Fibroblast of skin of left biceps (primary cell): ENCODE measurements at places on chromosomes 16 and 17.

- DNase-seq: no peak
Measured at GRCh38 chr16:49695782-49696413, 160.0 kb downstream of the ZNF423 start.

- no peak for DNase-seq
Measured at GRCh38 chr16:67423611-67424260, 7.2 kb upstream of the HSD11B2 start.

DNA sequence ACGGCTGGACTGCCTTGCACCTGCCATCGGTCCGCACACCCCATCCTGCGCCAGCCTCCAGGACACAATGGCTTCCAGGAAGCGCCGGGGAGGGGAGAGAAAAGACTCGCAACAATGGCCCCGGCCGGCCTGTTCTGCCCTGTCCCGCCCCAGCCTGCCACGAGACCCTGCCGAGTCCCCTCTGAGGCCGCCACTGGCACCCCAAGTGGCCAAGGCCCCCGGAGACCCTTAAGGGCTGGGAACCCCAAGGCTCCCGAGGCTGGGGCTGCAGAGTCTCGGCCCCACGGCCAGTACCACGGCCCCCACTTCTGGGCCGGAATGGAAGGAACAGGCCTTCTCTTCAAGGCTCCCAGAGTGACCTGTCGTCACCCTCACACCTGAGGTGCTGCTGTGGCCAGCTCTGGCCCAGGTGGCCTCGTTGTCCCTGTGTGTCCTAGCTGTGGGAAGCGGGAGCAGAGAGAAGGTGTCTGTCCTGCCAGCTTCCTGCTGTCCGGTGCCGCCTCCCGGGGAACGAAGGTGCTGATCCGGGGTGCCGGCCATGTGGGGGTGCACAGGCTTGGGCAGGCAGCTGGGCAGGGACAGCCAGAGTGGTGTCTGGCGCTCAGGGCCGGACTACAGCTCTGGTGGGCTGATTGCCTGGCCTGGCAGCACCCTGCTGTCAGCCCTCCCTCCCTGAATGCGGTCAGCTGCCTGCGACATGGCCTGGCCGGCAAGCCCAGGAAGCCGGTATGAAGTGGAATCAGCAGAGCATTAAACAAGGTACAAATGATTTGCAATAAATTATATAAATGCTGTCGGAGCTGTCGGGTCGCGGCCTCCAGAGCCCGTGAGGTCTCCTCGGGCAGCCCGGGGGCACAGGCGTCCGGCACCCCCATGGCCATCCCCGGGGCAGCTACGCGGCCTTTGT is 8.2 kb upstream of the CACNA1H start:
- DNase-seq: no peak

- DNase-seq: no peak
Measured at GRCh38 chr17:72394531-72394930, 273.7 kb downstream of the SOX9 start.

DNA sequence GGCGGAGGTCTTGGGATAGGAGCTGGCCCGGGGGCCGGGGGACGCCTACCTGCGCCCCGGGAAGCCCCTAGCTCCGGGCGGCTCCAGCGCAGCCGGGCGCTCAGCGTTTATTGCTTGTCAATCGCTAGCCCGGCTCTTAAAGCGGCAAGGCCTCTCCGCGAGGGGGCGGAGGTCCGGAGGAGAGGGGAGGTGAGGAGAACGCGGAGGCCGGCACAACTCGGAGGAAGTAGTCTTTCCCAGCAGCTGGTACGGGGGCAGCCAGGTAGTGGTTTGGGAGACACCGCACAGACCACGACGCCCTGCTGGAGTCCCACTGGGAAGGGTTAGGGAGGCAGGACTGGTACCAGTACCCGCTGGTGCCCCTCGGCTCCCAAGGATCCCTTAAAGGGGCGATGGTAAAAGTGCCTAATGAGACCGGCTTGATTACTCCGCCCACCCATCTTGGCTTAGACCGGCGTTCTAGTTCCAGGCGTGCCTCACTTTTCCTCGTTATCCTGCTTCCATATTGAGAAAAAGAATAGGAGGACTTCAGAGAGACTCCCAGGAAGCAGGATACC is at the start of gene MPP2:
MPP2 (minus strand) TSS at position 112 of the 557 bp plus-strand sequence. CDS start 3,076 bp downstream, outside the sequence.
- DNase-seq: peak; percentile 19

- DNase-seq: no peak
Measured at GRCh38 chr16:77723108-77723514, 797 bp downstream of the NUDT7 start.

DNA sequence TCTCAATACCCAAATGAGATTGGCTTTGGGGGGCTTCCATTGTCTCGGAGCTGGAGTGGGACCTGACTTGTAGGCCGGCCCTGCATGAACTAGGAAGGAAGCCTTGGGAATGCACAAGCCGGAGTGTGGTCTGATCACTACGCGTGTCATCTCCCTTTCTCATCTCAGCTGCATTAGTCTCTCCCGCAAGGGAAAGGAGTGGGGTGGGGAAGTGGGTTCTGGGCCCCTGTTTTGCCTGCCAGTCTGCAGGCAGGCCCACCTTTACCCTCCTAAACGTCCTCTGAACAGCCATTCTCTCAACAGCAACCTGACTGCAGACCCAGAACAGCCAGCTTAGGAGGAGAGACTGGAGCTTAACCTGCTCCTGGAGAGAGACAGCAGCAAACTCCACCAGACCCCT is 11.4 kb upstream of the DNAI2 start:
- DNase-seq: no peak

DNA sequence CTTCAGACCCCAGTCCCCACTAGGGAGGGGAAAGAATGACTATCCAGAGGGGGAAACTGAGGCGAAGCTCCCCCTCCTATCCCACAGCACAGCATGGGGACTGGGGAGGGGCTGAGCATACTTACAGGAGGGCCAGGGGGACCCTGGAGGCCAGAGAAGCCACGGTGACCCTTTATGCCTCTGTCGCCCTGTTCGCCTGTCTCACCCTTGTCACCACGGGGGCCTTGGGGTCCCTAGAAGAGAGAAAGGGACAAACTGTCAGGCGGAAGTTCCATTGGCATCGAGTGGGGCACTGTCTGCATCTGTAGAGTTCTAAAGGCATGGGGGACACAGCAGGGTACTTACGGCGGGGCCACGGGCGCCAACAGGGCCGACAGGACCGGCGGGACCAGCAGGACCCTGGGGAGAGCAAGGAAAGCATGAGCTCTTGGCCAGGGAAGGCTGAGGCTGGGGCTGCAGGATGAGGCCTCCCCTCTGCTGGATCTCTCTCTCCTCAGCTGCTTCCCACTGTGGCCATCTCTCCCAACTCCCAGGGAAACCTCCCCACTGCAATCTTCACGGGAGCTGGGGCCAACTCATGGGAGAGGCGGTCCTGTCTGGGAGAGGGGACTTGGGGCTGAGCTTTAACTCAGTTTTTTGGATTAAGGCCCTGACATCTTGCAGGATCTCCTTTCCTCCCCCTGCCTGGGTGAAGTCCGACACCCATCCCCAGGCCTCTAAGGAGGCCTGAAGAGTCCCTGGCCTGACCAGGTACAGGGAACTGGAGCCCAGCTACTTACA is 13.5 kb downstream of the COL1A1 start:
- DNase-seq: no peak

DNA sequence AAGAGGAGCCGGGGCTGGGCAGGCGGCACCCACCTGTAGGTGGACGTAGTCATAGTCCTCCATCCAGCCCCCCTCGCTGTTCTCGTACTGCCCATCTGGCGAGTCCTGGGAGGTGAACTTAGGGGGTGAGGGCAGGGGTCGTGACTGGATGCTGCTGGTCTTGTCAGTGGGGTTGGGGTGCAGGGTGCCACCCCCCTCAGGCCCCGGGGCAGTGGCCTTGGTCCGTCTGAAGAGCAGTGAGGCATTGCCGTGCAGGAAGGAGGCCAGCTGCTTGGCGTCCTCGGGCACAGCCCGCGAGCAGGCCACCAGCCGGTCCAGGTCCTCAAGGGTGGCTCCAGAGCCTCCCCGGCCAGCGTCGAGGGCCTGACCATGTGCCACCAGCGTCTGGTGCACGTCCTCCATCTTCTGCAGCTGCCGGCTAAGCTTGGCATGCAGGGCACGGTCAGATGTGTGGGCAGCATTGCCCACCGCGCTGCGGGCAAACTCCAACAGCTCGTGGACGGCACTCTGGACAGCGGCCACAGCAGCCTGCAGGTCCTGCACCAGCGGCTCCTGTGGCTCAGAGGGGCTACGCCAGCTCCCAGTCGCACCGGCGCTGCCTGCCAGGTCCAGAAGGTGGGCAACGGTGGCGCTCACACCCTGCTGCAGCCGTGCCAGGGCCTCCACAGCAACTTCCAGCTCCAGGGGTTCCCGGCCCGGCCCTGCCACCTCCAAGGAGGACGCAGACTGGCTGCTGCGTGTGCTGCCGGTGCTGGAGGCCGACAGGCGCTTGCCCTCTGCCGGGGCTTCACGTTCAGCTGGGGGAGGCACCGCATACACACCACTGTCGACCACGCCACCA is 16.3 kb downstream of the CTRB1 start:
- no peak for DNase-seq

DNA sequence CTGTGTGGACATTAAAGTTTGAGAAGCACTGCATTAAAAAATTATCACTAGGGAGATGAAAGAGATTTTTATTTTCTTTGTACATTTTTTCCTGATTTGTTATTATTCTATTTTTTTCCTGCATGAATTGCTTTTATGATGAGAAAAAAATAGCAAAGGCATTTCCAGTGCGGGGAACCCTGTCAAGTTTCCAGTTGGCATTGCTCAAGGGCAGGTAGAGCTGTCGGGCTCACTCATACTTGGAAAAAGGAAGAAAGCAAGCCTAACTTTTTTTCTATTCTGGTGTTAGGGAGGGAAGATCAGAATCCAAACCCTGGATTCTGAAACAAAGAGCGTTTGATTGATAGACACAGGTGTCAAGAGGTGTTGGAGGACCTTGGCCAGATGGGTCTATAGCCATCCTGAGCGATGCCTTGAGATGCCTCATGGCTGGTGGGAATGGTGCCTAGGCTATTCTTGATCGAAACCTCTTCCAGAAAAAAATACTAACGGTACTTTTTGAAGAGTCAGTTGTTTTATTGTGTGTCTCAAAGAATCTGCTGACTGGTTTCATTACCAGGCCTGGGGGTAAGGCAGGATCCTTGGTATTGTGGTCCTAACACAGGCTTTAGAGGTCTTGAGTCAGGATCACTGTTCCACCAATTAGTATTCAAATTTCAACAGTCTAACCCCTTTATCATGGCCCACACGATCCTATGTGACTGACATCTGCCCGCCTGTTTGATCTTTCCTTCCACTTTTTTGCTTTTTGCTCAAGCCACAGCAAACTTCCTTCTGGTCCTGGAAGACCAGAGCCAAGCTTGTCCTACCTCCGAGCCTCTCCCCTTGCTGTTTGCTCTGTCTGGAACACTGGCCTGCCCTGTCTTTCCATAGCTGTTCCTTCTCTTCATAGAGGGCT is 20.1 kb downstream of the SNX29 start:
- DNase-seq: no peak

- no peak for DNase-seq
Measured at GRCh38 chr16:79437764-79438751, 162.5 kb downstream of the MAF start.

DNA sequence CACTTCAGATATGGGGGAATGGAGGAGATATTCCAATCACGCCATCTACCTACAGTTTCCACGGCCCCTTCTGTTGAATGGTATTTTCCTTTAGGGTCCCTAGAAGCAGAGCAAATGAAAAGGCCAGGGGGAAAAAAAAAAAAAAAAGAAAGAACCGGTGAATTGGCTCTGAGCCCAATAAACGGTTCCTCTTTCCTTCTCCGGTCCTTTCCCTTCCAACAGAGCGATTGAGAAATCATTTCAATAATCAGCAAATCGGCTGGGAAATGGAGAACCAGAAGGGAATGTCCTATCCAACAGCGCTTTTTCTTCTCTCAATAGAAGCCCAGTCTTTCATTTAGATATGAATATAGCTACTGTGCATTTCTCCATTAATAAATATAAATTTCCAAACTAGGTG is 26.8 kb upstream of the HOXB13 start:
- DNase-seq: no peak
